ENCODE measurements at places on chromosomes 4 and X.

GRCh38 chrX:153499876-153500275 is 5.1 kb downstream of the BGN start:
- DNase-seq = no peak

GRCh38 chr4:8336412-8337075 is 67.0 kb downstream of the HTRA3 start:
- no peak for DNase-seq

DNA sequence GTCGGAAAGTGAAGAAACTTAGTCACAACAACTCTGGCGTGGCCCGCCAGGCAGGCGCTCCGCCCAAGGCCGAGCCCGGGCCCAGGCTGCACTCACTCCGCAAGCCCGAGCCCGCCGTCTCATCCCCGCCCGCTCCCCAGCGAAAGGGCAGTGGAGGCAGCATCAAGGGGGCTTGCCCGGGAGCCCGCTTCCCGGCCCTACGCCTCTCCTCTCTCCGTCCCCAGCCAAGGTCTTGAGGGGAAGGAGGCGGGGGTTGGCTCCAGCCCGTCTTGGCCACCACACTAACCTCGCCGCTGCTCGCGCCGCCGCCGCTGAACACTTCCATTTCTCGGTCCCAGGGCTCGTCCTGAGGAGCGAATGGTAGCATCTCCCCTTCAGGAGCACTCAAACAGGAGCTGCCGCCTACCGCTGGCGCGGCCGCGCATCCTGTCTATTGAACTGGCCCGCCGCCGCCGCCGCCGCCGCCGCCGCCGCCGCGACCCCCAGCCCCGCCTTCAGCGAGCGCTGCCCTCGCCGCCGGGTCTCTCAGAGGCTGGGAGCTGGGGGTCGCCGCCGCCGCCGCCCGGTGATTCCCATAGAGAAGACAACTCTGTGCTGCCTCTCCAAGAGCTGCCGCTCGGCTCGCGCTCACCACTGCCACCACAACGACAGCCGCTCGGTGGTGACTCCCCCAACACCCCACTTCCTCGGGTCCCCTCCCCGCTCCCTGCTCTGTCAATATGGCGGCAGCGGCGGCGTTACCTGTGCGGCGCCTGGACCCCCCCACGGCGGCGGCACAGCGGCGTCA is at the start of gene RPS6KA6:
Gene RPS6KA6 (minus strand): TSS at position 667 of the 787 bp plus-strand sequence. CDS start 300 bp downstream, at position 367.
- DNase-seq = peak; percentile 48

GRCh38 chr4:134490863-134491262 is 289.3 kb upstream of the PABPC4L start:
- DNase-seq = no peak

DNA sequence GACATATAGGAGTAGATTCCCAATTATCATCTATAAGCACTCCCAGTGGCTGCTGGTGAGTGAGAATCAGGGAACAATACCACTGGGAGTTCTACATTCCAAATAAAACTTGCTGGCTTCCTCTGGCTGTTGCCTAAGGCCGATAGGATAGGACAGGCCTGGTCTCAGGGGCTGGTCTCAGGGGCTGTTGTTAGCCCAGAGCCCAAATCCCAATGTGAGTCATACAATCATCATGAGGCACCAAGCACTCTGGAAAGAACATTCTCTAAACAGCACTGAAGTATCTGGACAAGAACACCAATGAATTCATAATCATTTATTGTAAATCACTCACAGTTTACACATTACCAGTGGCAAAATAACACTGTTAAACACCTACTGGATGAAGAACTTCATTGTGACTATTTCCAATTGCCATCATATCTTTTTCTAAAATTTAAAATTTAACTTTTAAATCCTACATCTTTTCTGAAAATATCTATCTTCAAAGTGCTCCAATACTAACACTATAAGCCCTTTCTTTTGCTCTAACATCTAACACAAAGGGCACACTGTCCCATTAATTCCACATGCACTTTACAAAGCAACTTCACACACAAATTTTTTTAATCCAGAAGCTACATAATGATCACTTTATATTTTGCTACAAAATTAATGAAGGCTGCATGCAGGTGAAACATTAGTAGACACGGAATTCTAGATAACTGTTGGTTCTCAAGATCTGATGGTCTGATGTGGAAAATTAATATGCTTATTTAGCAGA is 67.6 kb upstream of the TMEM150C start:
- no peak for DNase-seq

DNA sequence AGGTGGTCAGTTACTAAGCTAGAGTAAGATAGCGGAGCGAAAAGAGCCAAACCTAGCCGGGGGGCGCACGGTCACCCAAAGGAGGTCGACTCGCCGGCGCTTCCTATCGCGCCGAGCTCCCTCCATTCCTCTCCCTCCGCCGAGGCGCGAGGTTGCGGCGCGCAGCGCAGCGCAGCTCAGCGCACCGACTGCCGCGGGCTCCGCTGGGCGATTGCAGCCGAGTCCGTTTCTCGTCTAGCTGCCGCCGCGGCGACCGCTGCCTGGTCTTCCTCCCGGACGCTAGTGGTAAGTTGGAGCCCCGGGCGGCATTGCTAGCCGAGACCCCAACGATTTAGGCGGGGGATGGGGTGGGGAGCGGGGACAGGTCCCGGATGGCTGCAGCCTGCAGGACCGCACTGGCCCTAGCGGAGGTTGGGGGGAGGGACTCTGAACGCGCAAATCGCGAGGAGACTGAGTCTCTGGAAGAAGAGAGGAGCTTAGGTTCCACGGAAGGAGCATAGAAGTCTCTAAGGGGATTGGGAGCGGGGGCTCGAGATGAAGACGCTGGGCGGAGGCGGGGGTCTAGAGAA is 573 bp downstream of the HTR2C start:
- no peak for DNase-seq

DNA sequence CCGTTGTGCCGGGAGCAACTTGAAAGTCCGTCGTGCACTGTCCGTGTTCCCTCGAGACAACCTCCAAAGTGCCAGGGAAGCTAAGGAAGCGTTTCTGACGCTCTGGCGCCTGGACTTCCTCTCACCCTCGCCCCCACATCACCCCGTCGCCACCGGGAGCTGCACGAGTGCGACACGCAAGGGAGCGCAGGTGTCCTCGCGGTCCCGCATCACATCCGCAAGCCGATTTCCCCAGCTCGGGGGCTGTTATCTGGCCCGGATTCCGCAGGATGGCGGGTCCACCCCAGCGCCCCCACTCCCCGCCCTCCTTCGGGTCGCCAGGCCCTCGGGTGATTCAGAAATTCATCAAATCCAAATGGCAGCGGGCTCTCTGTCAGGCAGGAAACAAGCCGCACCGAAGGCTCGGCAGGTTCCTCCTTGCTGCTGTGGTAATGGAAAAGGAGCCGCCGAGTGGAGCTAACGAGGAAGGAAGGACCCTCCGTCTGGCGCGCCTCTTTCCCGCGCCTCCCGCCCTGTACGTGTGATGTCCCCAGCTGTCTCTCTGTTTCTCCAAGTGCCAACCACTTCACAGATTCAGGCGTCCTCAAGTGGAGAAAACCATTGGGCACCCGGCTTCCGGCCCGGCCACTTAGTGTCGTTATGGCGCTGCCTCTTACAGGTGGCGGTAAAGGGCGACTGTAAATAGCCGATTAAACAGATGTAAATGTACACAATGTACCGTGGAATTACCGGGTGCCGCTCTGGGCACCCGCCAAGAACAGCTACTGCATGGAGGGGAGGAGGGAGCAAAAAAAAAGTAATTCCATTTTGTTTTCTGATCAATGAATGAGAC is 921 bp upstream of the SETD7 start:
- DNase-seq = peak; percentile 56

- DNase-seq = no peak
These were observed 70.7 kb upstream of the PPP3CA start for GRCh38 chr4:101418055-101418454.

GRCh38 chrX:27740933-27741332 is 66.9 kb upstream of the MAGEB10 start:
- no peak for DNase-seq

GRCh38 chr4:85953651-85954018 is 406.2 kb downstream of the MAPK10 start:
- DNase-seq = no peak

GRCh38 chr4:25504932-25505636 is 128.0 kb downstream of the ANAPC4 start:
- DNase-seq = no peak

DNA sequence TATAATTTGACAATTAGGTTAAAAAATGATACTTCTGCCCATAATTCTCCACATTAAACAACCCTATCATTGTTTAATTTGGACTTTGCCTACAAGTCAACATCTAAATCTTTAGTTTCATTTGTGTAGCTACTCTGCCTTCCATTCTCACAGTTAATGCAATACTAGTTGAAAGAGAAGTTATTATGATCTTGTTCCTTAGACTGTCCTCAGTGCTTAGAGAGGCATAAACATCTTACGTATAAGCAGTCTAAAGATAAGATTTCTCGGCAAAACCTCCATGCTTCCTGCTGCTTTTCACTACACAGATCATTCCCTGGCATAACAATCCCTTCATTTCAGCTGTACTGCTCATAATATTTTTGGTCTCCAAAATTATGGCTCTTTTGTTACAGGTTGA is 105.1 kb upstream of the CAMK2D start:
- no peak for DNase-seq

DNA sequence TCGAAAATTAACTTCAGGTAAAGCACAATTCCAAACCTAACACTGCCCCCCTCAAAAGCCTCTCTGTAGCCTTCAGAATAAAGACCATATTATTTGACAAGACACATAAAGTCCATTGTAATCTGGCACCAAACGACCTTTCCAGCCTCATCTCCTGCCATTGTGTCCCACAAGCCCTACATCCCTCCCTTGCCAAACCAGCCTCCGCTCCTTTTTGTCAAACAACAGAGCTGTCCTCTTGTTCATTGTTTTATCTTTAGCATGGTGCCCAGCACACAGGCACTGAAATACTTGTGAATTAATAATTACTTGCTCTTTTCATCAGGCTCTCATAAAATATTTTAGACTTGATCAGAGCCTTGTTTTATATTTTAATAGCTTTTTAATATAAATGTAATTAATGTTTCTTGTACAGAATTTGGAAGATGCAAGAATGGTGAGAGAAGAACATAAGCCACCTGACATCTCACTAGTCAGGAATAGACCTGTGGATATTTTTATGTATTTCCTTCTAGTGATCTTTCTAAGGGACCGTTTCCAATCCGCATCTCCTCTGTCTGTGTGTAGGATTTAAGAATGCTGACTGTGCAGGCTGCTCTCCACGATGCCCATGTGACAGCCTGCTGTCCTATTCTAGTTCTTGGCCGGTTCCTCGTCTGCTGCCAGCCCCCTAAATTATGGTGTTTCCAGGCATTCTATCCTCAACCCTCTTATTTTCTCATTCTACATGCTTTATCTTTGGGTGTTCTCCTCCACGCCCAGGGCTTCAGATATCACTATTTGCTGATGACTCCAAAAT is 3.0 kb upstream of the IRF2 start:
- peak; percentile 35 for DNase-seq

DNA sequence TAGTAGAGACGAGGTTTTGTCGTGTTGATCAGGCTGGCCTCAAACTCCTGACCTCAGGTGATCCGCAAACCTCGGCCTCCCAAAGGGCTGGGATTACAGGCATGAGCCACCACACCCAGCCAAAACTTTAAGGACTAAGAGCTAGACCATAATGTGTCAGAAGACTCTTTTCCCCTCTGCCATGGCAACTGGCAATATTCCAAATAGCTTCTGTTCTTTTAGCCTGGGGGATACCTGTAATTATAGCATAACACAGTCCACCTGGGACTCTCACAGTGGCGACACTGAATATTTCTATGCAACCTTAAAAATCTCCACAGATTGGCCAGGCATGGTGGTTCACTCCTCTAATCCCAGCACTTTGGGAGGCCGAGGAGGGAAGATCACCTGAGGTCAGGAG is 45.5 kb upstream of the RBM47 start:
- no peak for DNase-seq

GRCh38 chr4:165199722-165200121 is 7.6 kb upstream of the KLHL2 start:
- peak; percentile 62 for DNase-seq

DNA sequence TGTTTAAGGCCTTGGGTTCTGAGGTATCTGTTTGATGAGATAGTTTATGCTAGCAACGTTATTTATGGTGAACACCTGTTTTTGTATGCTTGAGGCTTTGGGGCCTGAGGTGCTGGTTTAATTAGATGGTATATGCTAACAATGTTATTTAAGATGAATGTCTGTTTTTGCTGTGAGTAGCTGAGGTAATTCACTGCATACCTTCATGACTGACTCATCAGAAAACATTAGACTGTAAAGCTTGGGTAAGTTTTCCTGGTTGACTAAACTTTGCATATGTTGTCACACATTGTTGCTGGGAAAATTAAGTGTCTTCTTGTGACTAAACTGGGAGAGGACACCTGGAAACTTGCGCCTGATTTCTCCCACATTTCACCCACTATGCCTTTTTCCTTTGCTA is 1026.6 kb downstream of the RAPGEF2 start:
- DNase-seq = no peak

DNA sequence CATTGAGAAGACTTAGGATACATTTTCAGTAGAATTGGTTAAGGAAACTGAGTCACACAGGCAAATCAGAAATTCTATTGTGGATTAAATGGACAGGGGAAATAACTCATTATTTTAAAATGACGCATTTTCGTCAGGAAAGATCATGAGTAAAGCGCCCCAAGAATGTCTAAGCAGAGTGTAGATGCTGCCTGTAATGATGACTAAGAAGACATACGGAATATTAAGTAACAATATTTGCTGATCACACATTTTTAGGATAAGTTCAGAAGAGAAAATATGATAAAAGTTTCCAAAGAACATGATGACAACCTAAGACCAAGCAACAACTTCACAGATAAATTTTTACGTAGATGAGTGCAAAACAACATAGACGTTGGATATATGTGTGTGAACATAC is 596.3 kb upstream of the TENM3 start:
- no peak for DNase-seq

- DNase-seq = no peak
These were observed 129.5 kb downstream of the KCNIP4 start for GRCh38 chr4:21819086-21819485.

DNA sequence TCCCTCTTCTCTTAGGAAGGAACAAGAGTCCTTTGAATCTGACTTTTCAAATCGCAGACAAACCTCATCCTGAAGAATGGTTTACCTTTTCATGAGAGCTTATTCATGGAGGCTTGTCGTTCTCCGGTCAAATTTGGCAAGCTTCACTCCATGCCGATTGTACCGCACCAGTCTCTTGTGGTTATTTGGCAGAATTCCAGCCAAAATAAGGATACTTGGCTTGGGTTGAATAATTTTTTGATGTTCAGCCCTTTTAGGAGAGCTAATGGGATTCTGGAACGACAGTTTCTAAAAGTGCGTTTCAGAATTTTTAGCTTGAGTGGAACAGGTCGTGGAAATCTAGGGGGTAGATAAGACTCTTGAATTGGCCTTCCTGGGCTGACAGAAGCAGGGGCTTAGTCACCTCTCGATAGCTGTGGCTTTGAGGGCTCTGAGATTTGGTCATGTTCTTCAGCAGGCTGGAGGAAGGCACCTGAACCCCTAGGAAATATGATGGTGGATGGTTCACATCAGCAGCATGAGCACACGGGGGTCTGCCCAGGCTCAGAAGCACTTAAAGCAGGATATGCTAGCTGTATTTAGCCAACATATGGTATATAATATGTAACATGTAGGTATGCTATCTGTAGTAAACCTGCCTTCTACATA is 1.5 kb downstream of the KLHL2 start:
- DNase-seq = no peak
